ENCODE measurements at places on chromosomes 1 and 21. TPM values are rescaled to one million over a fixed set of nuclear protein-coding genes. Genes with fewer than 3 reads are reported as not detected.

Gene DMRTA2
- not detected for total RNA-seq

Gene TNFSF4
- 2.0 TPM for total RNA-seq

Gene ACOT11
- 0.69 TPM for total RNA-seq

Gene GJB3
- not detected for total RNA-seq

Gene MATN1
- total RNA-seq, result not detected

Gene SLC30A2
- not detected for total RNA-seq

Gene KPRP
- not detected for total RNA-seq

Gene CD164L2
- not detected for total RNA-seq

Gene ABL2
- 9.4 TPM for total RNA-seq

All from cardiac ventricle fibroblast (primary cell).